ENCODE measurements at places on chromosomes 12 and 14.

DNA sequence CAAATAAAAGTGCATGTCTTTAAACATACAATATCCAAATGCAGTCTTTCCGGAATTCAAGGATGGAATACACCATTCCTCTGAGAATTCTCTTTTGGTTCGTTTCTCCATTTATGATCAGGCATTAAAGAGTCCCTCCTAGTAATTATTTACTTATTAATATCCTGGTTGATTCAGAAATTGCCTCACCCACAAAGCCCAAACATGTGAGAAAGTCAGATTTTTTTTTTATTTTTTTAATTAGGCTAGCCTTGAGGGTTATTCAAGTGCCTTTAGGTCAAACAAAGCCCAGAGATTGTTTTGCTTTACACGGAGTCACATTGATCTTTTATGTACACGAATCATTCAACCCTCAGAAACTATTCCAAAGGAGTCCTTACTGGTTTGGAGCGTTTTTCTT is 6.4 kb upstream of the TSPAN8 start:
- DNase-seq, result no peak

- DNase-seq, result no peak
These were observed 4.8 kb upstream of the RPS6KA5 start for GRCh38 chr14:91065266-91065665.

DNA sequence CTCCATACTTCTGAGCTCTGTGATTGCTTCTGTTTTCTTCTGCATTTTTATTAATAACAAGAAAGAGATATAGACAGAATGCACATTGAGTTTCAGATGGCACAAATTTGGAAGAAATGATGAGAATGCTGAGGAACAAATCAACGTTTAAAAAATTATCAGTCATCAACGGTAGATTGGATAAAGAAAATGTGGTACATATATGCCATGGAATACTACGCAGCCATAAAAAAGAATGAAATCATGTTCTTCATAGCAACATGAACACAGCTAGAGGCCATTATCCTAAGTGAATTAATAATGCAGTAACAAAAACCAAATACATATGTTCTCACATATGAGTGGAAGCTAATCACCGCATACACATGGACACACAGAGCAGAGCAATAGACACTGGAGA is 81.8 kb downstream of the DUSP6 start:
- no peak for DNase-seq

DNA sequence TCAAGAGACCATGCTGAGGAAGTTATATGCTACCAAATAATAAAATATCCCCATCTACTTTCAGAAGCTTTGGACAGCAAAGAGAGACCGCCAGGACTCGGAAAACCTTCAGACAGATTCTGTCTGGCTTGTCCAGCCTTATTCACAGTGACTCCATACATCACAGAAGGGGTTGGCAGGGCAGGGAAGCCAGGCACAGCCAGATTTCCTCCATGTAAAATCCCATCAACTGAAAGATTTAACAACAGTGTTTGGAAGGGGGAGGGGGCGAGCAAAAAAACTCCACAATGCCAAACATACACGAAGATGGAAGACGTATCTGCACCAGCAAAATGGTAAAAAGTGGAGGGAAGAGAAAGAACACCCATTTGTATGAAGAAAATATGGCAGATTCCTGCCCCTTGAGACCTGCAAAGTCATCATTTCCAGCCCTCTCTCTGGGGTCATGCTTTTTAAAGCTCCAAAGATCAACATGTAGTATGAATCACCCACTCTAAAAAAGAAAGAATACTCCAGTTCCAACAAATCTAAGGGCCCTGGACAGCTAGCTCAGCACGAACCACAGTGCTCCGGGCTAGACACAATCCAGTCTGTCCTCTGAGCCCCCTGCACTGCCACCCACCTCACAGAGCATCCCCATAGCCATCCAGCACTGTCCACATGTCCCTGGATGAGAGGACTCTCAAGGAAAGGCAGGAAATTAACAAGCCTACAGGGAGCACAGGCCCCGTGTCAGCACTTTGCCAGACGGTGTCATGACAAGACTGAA is 116.4 kb downstream of the DICER1 start:
- DNase-seq, result no peak

GRCh38 chr14:44412858-44413569 is 94.1 kb downstream of the FSCB start:
- no peak for DNase-seq

- DNase-seq, result no peak
These were observed 28.4 kb upstream of the MON2 start for GRCh38 chr12:62438098-62438692.

- no peak for DNase-seq
These were observed 83.0 kb downstream of the EPS8 start for GRCh38 chr12:15706010-15706676.

- DNase-seq, result no peak
These were observed 4.6 kb upstream of the CCDC85C start for GRCh38 chr14:99608591-99608990.

GRCh38 chr14:70894868-70895267 is 12.4 kb upstream of the PCNX1 start:
- no peak for DNase-seq

DNA sequence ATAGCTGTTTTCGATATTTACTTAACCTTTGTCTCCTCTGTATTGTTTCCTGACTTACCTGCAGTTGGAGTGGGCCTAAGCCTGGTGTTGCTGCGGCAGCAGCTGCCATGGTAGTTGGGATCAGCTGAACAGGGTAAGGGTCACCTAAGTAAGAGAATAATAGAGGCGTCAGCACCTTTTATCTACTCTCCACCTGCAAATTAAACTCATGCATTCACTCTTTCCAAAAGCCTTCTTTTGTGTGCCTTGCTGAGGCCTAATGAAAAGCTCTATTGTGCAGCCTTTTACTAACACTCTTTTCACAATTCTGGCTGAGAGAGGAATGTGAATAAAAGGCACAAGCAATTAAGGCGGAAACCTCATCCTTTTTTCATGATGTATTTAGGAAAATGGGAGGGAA is 308.7 kb downstream of the SOX5 start:
- DNase-seq, result no peak

GRCh38 chr14:35158951-35159653 is 36.8 kb downstream of the PRORP start:
- DNase-seq, result no peak

GRCh38 chr14:22233377-22233776 is 355.6 kb downstream of the DAD1 start:
- no peak for DNase-seq

- DNase-seq, result no peak
These were observed 12.9 kb downstream of the ISCA2 start for GRCh38 chr14:74506411-74506851.

DNA sequence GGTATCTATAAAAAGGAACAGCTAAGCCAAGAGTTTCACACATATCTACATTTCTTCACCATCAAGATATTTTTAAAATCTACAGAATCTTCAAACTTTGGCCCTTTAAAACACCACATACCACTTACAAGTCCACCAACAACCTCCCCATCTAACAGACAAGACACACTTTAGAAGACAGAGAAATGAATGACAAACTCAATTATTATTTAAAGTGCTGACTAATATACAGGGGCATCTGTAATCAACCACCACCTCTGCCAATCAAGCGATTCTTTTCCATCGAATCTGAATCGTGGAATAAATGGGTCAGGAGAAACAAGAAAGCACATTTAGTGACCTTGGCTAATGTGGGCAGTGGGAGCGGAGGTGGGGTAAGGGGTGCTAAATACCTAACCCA is 7.7 kb downstream of the SETD3 start:
- DNase-seq, result no peak

DNA sequence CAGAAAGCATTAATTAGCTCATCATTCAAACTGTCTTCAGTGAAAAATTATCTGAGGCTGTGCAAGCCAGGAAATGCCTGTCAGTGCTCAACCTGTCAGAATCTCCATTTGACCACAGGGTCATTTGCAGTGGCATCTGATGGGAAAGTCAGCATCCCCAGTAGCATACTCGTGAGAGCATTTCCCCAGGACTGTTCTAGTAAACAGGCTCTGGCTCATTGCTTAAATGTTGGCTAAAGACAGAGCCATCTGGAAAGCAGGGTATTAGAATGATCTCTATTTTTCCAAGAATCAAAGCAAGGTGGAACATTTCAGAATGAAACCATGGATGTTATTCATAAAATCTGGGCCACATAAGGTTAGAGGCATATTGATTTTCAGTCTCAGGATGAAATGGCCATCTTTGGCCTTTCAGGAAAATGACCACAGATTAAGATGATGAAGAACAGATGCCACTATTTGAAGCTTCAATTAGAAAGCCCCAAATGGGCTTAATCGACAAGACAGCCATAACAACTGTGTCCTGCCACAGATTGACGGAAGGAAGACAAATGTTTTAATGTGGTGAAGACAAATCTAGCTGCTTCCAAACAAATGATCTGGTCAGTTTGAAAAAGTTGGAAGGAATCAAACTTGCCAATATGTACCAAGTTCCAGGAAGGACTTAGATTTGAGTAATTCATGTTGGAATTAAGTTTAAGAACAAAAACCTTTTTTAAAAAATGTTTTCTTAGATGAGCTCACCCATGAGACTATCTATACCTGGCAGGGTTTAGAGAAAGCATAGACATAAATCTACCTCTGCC is 94.0 kb upstream of the FAR2 start:
- no peak for DNase-seq

DNA sequence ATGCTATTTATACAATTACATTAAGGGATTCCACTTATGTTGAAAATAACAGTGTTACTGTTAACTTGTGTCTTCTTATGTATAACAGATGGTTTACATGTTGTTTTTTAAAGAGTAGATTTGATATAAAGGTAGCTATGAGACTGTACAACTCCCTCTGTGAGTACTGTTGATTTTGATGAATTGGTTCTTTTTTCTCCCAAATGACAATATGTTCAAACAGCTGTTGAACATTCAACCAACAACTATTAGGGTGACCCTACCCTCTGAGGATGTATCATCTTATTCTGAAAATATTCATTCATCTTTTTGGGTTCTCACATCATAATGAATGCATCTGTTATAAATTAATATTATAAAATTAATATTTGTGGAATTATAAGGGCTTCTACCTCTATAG is 456.9 kb upstream of the MGAT4C start:
- no peak for DNase-seq

GRCh38 chr12:13784504-13784903 is 196.9 kb downstream of the GRIN2B start:
- no peak for DNase-seq

DNA sequence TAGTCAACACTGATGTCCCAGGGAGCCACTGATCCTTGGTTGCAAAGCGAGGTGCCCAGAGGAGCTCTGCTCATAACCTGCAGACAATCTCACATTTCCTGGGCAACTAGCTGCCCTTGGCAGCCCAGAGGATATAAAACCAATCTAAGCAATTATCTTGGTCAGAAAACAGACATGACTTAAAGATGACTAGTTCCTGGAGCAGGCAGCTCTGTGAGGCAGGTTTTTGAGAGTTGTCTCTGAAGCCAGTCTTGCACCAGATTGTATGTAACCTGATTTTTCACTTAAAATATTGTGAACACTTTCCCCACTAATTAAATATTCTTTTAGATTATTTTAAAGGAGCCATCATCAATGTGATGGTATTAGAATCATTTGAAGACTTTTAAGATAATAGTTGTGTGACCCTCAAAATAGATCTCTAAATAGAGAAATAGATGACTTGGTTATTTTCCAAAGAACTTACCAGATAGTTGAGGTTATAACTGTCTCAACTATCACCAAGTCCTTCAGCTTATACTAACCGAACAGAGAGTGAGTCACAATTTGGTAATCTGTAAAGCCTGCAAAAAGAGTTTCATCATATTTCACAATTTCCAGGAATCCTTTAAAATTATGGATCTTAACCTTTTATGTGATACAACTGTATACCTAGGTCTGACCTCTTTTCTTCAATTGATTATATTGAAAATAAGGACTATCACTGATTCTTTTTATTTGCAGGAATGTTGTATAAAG is 75.9 kb downstream of the LIN7A start:
- no peak for DNase-seq

DNA sequence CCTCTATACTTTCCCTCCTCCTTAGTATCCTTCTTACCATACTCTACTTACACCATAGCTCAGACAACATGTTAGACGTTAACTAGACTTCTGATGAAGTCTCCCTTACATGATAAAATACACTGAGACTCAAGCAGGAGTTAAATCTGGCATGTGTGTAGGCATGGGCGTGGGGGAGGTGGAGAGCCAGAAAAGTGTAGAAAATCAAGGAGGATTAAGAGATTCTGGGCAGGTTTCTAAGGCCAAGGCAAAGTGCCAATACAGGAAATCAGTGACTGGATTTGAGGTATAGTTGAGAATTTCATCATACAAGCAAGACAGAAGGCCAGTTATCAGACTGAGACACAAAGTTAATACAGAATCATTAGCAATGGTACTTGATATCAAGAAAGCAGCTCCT is 37.4 kb downstream of the EPS8 start:
- no peak for DNase-seq

DNA sequence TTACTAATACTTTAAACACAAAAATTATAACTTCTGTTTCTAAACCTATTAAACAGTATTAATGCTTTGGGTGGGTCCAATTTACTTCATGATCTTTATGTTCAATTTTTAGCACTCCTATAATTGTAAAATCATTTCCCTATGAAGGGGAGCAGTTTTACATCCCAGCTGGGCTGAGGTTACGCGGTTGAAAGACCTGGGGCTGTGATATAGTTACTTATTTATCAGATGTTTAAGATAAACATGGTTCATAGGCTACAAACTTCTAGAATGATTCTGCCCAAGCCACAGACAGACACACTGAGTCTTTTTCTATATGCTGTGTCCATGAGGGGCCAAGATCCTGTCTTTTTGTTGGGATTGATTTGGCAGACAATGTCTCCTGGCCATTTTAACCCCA is 44.4 kb downstream of the DYRK2 start:
- no peak for DNase-seq

GRCh38 chr14:106844608-106845285 is 1318.4 kb downstream of the TMEM121 start:
- DNase-seq, result no peak

- no peak for DNase-seq
These were observed 27.4 kb downstream of the SLC41A2 start for GRCh38 chr12:104930388-104931326.

- DNase-seq, result no peak
These were observed 6.1 kb downstream of the NT5DC3 start for GRCh38 chr12:103834942-103835341.

- no peak for DNase-seq
These were observed 84.5 kb upstream of the RTL1 start for GRCh38 chr14:100988011-100988410.

DNA sequence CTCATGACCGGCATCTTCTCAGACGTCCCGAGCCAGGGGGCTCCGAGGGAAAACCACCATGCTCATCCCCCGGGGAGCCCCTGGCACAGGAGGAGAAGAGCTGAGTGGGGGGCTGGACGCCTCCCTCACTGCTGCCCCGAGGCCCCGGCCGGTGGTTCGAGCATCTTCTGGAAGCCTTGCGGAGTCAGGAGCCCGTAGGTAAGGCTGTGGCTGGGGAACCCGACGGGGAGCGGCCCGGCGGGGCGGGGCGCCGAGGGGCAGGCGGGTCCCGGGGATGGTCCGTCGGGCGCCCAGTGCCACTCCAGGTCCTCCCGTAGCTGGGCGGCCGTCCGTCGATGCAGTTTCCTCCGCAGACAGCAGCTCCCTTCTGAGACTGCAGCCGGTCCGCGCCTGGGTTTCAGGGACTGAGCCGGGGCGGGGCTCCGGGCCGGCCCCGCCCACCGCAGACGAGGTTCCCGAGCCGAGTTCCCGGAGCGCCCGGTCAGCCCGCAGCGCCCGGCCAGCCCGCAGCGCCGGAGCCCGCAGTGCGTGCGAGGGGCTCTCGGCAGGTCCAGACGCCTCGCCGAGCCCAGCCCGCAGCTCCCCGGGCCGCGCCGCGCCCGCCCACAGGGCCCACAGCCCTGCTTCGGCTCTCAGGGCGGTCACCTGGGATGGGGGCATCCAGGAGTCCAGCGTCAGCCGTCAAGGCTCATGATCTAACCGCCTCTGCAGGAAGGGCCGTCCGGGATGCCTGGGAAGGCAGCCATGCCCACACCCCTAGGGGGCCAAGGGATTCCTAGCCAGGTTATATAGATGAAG is at the start of gene PGF:
TSS of gene PGF (minus strand) at position 369 of the 798 bp plus-strand sequence. CDS start at position 14, 355 bp downstream.
- no peak for DNase-seq
